ENCODE measurements at places on chromosomes 11 and 22. TPM values are rescaled to one million over a fixed set of nuclear protein-coding genes. Genes with fewer than 3 reads are reported as not detected.

KRTAP5-1 gene
- total RNA-seq = not detected

INCENP gene
- total RNA-seq = 28.4 TPM

CECR2 gene
- not detected for total RNA-seq

OR4A16 gene
- total RNA-seq = not detected

SLC25A18 gene
- not detected for total RNA-seq

B4GALNT4 gene
- total RNA-seq = 2.2 TPM

ZNF215 gene
- not detected for total RNA-seq

DHCR7 gene
- total RNA-seq = 15.3 TPM

GRCh38 chr11:28257761-28258160 is 149.6 kb downstream of the METTL15 start:
- no peak for DNase-seq

DNA sequence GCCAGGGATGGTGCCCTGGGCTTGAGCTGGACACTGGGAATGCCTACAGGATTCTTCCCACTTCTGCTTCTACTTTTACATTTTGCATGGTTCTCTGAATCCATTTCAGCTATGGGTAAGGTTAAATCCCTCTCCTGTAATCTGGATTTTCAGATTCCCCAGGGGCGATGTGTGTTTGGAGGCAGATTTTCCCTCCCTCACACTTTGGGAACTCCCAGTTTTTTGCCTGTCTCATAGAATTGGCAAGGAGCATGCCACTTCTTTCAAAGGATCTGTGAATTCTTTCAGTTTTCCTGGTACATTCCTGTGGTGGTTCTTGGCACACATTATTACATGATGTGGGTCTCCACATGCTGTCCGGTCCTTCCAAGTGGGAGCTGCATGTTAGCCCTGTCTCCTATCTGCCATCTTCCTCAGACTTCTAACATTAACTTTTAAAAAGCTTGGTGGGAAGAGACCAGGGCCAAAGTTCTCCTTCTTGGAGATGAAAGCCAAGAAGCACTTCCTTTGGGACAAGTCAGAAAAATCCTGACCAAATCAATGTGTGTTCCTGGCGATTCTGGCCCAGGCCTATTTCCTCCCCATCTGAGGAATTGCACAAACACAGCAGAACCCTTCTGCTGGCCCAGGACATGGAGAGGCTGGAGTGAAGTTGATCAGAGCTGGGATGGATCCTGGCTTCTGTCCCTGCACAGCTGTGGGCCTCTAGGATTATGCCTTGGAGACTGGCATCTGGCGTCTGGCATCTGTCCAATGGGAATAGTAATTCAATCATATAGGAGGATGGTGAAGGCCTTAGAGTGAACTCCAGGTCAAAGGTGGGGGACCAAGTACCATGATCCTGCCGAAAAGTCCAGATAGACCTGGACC is 5.4 kb upstream of the APOL2 start:
- no peak for DNase-seq

DNA sequence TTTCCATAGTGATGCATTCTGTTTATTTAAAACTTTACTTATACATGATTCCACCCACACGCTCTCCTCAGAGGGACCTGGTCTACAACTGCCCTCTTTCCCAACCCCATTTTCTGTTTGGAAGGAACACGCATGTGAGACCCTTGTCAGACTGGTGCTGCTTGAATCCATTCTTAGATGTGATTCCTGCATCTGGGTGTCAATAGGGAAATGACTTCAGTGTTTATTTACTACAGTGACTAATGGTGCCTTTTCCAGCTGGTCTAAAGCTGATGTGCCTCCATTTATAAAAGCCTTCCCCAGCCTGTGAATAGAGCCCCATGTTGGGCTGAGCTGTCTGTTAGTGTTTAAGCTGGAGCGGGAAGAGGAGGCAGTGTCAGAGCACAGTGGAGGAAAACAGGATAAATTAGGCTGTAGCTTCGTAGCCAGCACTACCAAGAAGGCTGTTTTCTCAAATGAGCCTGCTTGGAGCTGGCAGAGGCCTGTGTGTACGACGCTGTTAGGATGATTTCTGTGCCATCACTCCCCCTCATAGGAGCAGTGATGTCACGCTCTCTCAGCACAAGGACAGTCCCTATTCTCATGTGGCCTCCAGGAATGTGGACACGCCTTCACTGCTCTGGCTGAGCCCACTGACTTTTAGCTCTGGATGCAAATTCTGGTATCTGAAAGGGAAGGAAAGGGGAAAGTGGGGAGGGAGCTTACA is 18.9 kb upstream of the C11orf96 start:
- DNase-seq = no peak

Measured in CD4-positive, alpha-beta memory T cell (primary cell).